Activated T-helper 2 cell treated with anti-CD3 and anti-CD28 coated beads, Interferon-gamma antibody, Interleukin-2, Interleukin-4, amounts not matched to agents 10 μg/mL and 5 μg/mL and 100 μg/mL, durations not matched to agents 14 hours and 24 hours and 36 hours (primary cell): ENCODE measurements at places on chromosomes 11 and 22. TPM values are rescaled to one million over a fixed set of nuclear protein-coding genes. Genes with fewer than 3 reads are reported as not detected.

- DNase-seq, result no peak
Measured at GRCh38 chr11:46948378-46949131, 12.0 kb downstream of the CSTPP1 start.

- DNase-seq, result no peak
Measured at GRCh38 chr11:121654259-121654842, 201.6 kb upstream of the SORL1-AS1 start.

DNA sequence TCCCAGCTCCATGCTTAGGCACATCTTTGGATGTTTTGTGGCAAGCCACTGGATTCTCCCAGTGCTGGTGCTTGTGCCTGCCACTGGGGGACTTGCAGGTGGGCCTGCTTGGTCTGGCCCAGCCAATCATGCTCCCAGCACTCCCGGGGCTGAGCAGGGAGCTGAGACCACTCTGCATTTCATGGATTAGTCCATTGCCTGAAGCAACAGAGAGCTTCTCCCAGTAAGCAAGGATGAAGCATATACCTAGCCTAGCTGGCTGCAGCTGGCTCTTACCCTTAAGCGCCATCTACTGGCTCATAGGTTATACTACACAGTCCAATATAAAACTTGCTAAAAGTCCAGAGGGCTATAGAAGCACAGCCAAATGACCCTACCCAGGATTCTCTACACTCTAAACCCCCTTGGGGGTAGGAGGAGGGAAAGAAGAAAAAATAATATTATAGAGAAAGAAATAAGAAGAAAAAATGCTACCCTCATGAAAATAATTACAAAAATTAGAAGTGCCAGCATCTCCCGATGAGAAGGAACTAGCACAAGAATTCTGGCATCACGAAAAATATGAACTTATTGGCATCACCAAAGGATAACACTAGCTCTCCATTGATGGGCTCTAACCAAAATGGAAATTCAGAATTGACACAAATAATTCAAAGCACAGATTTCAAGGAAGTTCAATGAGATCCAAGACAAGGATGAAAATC lies 275.3 kb downstream of the C11orf87 start:
- no peak for DNase-seq

- DNase-seq, result no peak
Measured at GRCh38 chr11:113715273-113715672, 9.2 kb upstream of the TMPRSS5 start.

DNA sequence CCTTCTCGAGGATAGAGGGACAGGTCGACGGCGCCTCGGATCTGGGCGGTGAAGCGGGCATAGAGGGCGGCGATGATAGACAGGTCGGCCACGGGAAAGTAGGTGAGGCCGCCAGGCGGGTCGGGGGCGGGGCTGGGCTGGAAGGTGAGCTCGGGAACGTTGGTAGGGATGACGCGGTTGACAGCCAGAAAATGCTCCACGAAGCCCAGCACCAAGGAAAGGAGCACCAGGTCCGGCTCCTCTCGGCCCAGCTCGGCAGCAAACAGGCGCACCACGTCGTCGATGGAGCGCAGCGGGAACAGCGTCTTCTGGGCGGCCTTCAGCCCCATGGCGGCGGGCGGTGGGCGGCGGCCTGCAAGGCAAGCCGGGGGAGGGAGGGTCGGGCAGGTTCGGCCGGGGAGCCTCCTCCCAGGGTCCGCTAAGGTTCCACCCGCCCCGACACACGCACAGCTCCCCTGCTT lies 540 bp downstream of the MEN1 start:
- DNase-seq, result no peak

- DNase-seq, result no peak
Measured at GRCh38 chr11:100810146-100810545, 123.1 kb downstream of the ARHGAP42 start.

The PHOX2A gene
- total RNA-seq, result not detected in 2 replicates

The FAM89B gene
- 31.5 and 32.0 TPM in 2 replicates for total RNA-seq
